ENCODE measurements at places on chromosomes 6 and 20.

DNA sequence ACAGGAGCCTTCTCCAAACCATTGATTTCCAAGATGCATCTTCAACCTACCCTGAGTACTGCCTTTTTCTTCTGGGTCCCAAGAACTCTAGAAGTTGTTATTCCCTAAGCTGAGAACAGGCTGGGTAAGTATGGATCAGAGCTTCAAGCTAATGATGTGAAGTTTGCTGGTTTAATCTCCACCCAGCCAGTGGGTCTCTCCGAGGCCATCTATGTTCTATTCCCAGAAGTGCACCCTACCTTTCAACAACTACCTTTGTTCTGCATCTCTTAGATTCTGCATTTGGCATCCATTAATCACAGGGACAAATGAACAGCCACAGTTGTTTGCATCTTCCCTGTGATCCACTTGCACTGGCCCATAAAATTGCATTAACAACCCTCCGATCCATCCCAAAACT is 246.2 kb downstream of the HIVEP2 start:
- DNase-seq = no peak

- DNase-seq = peak; percentile 53
Measured at GRCh38 chr6:109381061-109381746, 1.1 kb downstream of the CD164 start.

DNA sequence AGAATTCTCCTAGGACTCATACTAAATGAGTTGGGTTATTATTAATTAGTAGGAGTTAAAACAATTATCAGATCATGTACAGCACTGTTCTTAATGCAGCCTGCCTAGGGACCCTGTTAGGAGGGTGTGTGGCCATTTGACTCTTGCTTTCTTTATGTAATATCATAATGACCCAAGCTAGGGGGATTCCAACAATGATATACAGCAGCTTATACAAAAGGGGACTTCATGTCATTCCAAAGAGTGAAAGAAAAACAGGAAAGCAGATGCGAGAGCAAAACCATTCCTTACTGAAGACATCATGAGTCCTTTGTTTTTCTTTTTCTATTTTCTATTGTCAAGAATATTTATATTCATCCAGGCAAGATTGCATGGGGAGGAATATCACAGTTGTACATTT is 455.2 kb downstream of the PLCB1 start:
- DNase-seq = no peak

DNA sequence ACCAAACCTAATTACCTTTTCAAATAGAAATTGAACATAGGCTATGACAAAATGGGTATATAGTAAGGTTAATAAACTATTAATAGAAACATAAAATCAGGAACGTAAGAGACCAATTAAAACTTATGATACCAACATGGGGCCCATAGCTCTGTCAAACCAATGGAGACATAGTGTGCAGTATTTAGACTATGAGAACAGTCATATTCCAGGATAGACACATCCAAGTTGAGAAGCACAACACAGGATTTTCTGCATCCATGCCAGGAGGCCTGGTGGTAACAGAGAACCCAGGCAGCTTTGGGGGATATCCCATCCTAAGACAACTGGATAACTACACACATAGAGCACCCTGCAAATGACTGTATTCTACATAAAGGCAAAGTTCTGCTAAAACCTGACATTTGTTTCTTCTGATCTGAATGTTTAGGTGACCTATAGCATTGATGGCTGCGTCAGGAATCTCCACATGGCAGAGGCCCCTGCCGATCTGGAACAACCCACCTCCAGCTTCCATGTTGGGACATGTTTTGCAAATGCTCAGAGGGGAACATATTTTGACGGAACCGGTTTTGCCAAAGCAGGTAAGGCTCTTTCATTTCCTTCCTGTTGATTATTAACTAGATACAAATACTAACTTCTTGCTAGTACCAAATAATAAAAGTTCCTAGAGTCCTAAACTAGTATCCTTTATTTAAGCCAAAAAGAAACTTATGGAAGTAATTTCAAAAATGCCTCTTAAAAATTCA is 202.7 kb downstream of the ARHGAP18 start:
- DNase-seq = no peak

- no peak for DNase-seq
Measured at GRCh38 chr6:51529240-51529639, 558.2 kb downstream of the PKHD1 start.

DNA sequence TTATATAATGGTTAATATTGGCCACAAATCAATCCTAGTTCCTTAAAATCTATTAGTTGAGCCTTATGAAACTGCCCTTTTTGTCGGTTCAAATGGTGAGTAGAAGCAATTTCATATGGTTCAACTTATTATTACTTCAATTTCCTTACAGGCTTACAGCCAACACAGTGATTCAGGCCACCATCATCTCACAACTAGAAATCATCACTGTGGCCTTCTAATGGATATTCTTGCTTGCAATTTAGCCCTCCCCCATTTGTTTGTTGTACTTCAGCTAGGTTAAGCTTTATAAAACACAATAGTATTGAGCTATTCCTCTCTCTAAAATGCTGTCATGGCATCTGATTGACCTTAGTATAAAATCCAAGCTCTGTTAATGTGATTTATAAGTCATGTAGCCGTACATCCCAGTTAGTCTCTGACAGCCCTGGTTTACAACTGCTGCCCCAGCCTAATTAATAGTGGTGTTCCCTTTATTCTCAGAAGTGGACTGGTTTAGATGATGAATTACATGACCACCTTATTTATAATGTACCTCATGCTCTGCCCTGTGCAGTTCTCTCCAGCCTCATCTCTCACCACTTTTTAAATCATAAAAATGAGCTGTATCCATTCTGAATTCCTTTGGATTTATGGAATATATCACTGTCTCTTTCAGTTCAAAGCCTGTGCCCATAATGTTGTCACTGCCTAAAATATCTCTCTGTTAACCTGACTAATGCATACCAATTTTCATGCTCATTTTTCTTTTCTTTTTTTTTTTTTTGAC is 36.7 kb downstream of the LAMA2 start:
- no peak for DNase-seq

GRCh38 chr20:952196-952795 is 36.2 kb upstream of the ANGPT4 start:
- DNase-seq = no peak

DNA sequence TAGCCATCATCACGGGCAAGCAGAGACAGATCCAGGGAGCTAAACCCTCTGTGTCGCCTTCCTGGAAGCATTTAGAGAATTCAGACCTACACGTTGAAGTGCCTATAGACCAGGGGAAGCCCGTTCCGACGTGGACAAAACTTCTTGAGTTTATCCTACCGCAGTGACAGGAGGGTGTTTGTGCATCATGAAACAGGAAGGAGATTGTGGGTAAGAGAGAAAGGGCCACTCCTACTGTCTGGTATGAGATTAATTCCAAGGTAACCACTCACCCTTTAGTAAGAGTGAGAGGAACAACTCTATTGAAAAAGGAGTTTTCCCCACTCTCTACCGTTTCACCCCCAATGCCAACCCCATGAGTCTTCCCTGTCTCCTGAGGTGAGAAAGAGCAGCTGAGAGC is 133.7 kb downstream of the TFAP2C start:
- no peak for DNase-seq

GRCh38 chr20:51341581-51341980 is 200.9 kb downstream of the NFATC2 start:
- DNase-seq = no peak

GRCh38 chr6:163750431-163751031 is 336.0 kb downstream of the QKI start:
- DNase-seq = no peak

- no peak for DNase-seq
Measured at GRCh38 chr6:136378888-136379287, 89.2 kb upstream of the BCLAF1 start.

DNA sequence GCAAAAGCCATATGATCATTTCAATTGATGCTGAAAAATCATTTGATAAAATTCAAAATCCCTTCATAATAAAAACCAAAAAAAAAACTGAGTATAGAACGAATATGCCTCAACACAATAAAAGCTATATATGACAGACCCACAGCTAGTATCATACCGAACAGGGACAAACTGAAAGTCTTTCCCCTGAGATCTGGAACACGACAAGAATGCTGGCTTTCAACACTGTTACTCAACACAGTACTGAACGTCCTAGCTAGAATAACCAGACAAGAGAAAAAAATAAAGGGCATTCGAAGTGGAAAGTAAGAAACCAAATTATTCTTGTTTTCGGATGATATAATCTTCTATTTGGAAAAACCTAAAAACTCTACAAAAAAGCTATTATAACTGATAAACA is 559.9 kb downstream of the EPM2A start:
- no peak for DNase-seq

- no peak for DNase-seq
Measured at GRCh38 chr20:11301699-11302098, 616.0 kb upstream of the BTBD3 start.

DNA sequence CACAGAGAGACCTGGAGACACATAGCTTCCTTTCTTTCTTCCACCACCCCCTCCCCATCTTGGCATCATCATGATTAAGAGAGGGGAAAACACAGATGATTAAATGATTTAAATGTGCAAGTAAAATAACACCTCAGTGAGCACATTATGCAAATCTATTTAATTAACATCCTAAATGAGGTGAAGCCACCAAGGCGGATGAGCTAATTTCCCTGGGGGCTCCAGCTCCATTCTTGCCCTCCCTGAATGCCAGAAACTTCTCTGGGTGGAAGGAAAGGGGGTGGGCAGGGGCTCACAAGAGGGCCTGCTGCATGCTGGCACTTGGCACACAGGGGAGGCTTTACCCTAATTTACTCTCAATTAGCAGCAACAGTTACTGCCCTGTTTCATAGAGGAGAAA is 32.5 kb upstream of the TGM2 start:
- no peak for DNase-seq

- DNase-seq = no peak
Measured at GRCh38 chr20:9686001-9686400, 152.9 kb downstream of the PAK5 start.

DNA sequence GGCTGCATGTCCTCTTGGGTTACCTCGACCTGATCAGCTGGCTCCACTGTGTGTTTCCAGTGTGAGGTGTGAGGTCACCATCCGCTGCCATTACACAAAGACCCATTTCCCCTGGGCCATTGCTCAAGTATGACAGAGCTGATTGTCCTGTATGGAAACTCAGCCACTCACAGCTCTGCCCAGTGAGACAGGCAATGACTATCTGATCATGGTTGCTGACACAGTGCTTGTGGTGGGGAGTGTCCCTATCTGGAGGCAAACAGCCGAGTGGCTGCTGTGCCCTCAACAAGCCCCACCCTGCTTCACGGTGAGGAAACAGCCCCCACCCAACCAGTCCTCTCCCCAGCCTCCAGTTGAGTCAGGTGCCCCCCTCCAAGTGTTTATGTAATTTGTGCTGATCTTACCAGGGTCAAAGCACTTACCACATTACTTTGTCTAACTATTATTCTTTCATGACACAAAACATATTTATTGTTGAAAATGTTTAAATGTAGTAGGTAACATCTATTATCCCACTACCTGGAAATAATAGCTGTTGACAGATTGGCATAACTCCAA is 11.7 kb upstream of the MAPK13 start:
- DNase-seq = no peak

GRCh38 chr20:50344232-50345071 is 153.8 kb downstream of the CEBPB start:
- no peak for DNase-seq

DNA sequence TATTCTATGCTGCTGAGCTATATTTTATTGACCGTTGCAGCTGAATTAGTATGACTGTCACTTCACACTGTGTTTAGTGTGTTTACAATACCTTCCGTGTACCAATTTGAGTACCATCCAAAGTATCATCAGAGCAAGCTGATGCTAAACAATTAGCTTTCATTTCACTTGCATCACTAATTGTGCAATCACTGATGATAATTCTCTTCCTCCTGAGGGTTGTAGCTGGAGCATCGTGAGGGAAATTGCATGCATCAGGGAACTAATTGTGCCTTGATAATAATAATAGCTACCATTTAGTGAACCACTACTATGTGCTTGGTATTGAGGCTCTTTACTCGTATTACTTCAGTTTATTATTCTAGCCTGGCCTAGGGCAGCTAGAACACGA is 384.8 kb upstream of the SOX4 start:
- DNase-seq = no peak

- no peak for DNase-seq
Measured at GRCh38 chr20:62232194-62232593, 6.1 kb upstream of the OSBPL2 start.

DNA sequence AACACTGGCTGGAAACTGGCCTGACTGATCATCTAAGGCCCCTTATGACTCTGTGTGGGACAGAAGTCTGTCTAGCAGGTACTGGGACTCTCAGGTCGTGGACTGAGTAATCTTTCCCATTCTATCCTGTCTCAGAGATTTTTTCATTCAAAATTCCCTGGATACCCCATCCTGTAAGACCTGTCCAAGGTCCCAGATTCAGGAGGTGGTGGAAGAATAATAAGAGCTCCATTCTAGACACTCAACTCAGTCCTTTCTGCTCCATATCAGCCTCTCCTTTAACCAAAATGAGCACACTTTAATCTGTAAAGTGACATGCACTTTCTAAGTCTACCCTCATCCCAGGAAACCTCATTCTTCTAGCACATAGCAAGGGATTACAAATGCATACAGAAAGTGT is 82.5 kb upstream of the MRPS10 start:
- DNase-seq = no peak

- peak; percentile 97 for DNase-seq
Measured at GRCh38 chr6:168217880-168218537, 101.6 kb downstream of the DACT2 start.

DNA sequence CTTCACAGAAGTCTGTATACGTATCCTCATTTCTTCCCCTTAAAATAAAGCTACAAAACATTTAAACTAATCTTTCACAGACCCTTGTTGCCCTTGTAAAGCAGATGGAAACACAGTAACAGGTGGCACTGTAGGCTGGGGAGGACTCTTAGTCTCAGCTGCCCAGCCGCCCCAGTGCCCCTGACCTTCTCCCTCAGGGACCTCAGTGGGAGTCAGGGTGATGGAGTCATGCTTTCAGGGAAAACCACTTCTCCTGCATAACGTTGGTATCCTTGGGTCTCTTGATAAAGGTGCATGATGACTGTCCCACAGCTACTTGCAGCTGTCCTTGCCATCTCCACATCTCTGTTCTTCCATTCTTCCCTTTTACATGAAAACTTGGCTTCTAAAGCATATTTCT is 198.6 kb downstream of the CDKAL1 start:
- DNase-seq = no peak

GRCh38 chr20:57872816-57873409 is 163.1 kb upstream of the PMEPA1 start:
- DNase-seq = no peak

DNA sequence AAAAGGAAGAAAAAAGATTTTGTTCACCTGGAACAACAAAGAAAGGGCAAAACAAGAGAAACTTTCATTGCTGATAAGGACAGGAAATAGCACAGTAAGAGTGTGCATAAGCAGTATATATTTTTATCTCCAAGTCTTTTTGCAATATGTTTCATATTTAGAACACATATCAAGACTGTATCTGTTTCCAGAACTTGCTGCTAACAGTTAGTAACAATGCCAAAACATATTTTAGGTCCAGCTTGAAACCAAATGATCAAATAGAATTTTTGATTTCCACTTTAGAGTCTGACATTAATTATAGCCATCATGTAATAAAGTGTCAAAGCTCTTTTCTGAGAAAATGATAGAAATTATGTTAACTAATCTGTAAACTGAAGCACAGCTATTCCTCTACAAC is 143.5 kb upstream of the SUPT3H start:
- no peak for DNase-seq

GRCh38 chr20:19993958-19994669 is 23.0 kb upstream of the NAA20 start:
- DNase-seq = no peak

- no peak for DNase-seq
Measured at GRCh38 chr20:43322851-43323250, 133.1 kb upstream of the PTPRT start.
